ENCODE measurements at places on chromosomes 12 and 14.

DNA sequence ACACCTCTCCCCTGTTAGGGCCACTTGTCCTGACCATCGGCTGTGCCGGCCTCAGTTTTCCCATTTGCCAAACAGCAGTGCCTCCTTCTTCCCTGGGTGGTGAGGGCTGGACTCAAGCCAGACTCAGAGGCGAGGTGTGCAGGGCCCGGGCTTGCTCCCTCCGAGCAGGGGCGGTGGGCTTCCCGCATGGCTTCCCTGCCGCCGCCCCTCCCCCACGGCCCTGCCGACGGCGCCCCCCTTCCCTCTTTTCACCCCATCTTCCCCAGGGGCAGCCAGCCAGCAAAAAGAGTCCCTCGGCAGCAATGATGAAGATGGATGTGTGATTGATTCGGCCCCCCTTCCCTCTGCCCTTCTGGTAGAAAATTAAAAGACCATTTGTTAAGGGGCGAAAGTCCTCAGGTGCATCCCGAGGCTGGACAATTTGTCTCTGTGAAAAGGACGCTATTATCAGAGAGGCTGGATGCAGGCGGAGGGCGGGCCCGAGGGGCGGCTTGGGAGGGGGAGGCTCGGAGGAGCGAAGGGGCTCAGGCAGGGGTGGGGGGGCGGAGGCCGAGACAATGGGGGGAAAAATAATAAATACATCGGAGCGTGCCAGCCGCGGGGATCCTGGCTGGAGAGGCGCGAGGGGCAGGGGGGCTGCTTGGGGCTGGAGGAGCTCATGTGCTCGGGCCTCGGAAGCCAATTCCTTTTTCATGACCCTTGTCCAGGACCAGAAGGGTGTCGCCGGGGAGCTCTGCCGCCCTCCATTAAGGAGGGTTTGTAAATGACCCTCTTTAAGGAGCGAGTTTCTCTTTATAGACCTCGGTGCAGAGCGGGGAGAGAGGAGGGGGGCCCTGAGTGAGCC lies 48.0 kb upstream of the LHX5 start:
- no peak for DNase-seq

GRCh38 chr12:49160399-49160798 lies 28.5 kb downstream of the TUBA1A start:
- no peak for DNase-seq

GRCh38 chr12:47731723-47732122 lies 6.4 kb upstream of the ENDOU start:
- DNase-seq = no peak

DNA sequence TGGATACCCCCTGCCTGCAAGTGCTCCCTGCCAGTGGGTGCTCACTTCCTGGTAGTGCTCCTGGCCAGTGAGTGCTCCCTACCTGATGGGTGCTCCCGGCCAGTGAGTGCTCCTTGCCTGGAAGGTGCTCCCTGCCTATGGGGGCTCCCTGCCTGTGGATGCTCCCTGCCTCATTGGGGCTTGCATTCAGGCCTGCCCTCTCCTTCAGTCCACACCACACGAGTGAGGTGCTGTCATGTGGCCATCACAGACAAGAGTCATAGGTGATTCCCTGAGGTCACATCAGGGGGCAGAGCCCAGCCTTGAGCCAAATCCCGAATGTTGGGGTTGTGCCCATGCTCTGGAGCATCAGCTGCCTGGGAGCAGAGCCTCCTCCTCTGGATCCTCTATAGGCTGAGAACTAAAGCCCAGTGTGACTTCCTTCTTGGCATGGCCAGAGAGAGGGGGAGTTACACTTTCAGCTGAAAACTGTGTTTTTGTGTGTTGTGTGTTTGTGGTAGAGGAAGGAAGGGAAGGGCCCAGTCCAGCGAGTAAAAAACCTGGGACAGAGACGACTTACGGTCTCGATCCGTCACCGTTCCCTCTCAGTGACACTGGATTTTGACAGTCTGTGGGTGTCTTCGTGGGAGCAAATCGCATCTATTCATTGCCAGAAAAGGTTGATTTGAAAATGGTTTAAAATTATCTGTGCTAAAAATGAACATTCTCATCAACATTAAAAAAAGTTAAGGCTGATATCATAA lies 136.0 kb downstream of the ADGRD1 start:
- no peak for DNase-seq

- DNase-seq = no peak
These were observed 83.0 kb upstream of the PIWIL1 start for GRCh38 chr12:130254461-130255276.

DNA sequence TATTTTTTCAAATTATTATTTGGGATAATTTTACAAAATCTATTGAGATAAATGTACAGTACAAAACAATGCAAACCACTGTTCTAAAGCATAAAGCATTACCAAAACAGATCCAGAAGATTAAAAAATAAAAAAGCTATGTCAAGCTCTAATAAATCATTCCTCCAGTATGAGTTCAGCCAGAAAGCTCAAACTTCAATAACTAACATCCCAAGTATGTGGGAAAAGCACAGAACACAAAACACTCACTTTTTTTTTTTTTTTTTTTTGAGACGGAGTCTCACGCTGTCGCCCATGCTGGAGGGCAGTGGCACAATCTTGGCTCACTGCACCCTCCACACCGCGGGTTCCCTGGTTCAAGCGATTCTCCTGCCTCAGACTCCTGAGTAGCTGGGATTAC lies 11.3 kb downstream of the SAV1 start:
- no peak for DNase-seq

DNA sequence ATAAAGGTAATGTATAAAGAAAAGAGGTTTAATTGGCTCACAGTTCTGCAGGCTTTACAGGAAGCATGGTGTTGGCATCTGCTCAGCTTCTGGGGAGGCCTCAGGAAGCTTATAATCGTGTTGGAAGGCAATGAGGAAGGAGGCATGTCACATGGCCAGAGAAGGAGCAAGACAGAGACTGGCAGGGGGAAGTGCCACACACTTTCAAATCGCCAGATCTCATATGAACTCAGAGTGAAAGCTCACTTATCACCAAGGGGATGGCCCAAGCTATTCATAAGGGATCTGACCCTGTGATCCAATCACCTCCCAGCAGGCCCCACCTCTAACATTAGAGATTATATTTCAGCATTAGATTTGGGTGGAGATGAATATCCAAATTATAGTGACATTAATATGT lies 26.3 kb downstream of the LDHB start:
- no peak for DNase-seq

- DNase-seq = no peak
These were observed 25.6 kb upstream of the UBC start for GRCh38 chr12:124940143-124940392.

DNA sequence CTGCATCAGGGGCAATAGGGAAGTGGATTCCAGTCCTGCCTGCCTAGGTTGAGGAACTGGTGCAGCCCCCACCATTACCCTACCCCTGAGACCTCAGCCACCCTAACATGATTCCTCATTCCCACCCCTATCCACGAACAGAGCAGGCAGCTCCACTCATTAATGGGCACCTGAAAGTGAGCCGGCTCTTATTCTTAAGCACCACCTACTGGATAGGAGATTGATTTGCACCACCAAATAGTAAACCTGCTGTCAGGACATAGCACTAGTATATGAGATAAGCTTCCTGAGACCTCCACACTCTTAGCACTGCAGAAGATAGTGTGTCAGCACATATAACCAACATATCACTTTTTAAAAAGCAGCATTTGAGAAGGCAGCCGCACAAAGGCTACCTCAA lies 573.2 kb downstream of the SOX5 start:
- DNase-seq = no peak

DNA sequence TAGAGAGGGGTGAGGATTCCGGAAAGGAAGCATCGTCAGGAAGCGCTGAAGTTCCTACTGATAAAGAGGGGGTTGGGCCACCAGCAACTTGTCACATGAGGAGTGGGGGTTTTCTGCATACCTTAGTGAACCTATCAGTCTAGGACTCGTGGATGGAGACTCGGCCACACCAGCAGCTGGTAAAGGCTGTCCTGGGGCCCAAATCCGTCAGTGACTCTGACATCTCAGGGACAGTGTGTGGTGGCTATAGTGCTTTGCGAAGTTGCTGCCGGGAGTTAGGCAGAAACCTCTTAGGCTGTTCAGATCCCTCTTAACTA lies 16.4 kb downstream of the RNASE2 start:
- DNase-seq = no peak

- DNase-seq = no peak
These were observed 273.0 kb upstream of the SFSWAP start for GRCh38 chr12:131437706-131438492.

- DNase-seq = no peak
These were observed 124.3 kb upstream of the EGLN3 start for GRCh38 chr14:34075042-34075744.

DNA sequence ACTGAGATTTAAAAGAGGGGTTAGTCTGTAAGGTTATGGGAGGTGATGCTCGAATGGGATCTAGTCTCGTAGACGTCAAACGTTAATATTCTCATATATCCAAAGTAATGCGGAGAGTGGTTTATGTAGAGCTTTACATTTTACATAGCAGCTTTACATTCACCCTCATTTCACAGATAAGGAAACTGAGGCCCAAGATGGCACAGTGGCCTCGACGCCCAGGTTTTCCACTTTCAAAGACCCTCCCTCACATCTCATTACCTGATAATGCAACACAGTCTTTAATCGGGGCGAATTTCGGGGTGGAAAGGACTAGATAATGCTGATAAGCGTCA lies 450 bp upstream of the TDG start:
- no peak for DNase-seq

DNA sequence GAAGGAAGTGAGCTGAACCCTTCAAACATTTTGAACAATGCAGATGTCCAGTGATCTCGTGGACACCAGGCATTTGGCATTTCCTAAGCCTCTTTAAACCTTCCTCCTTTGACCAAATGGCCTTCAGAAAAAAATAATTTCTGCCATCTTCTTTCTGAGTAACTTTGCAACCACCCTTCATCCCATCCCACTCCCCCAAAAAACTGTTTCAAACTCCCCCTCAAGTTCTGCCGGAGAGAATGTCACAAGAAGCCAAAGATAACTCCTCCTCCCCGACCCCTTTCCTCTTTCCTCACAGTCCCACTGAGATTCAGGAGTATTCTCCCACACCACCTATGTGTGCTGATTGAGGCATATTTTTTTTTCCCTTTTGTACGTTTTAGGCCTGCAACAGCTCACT lies 1.7 kb downstream of the KSR2 start:
- no peak for DNase-seq

- no peak for DNase-seq
These were observed 23.1 kb downstream of the PIK3C2G start for GRCh38 chr12:18284386-18284785.

DNA sequence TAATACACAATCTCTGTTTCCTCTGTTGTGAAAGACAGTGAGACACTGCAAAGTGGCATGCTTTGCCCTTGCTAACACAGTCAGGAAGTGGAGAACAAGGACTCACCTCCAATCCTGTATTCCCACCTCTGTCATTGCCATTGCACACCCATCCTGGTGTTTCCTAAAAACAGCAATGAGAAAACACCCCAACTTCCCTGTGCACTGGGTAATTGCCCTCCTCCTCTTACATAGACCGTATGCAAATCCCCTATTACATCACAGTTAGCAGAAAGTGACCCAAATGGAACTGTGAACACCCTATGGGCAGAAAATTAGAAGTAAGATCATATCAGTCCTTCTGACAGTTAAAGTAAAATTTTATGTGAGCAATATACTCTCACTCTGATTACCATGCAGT lies 355.5 kb downstream of the BCL11B start:
- no peak for DNase-seq

DNA sequence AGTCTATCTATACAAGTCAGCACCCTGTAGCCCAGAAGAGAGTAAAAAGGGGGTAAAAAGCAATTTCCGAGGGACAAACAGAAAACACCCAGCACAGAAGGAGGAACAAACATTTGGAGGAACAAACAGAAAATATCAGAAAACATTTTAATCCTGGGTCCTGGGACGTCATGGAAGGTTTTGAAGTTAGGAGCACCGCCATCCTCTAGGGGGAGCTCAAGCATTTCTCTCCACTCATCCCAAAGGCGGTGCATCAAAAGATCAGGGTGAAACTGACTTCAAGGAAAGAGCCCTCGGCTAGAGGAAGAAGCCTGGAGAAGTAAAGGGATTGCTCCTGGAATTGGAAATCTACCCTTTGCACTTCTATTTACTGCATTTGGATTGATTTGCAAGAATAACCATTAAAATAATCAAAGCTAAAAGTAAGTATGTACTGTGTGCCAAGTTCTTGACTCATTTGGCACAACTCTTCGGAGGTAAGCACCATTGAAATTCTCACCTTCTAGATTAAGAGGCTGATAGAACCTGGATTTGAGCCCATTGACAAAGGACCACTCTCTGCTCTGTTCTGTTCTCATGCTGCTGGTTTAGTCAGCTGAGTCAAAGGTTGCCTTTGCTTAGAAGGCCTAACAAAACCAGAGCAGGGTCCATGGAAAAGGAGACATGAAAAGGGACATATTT lies 17.2 kb upstream of the POC1B start:
- no peak for DNase-seq

DNA sequence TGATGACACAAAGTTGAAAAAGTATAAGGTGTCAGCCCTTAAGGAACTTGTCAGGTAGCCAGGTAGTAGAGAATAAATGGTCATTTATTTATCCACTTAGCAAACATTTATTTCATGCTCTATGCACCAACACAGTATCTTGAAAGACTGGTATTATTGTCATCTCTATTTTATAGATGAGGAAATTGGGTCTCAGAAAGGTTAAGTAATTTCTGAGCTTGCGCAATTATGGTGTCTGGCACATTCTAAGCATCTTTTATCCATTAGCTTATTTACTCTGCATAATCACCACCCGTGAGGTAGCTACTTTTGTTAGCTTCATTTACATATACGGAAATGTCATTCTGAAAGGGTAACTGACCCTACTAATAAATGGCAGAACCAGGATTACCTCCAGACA lies 2.5 kb upstream of the UTP20 start:
- no peak for DNase-seq

- no peak for DNase-seq
These were observed 94.9 kb upstream of the TTC7B start for GRCh38 chr14:90911121-90911520.

- DNase-seq = no peak
These were observed 49.5 kb downstream of the GPR137C start for GRCh38 chr14:52602131-52602530.

DNA sequence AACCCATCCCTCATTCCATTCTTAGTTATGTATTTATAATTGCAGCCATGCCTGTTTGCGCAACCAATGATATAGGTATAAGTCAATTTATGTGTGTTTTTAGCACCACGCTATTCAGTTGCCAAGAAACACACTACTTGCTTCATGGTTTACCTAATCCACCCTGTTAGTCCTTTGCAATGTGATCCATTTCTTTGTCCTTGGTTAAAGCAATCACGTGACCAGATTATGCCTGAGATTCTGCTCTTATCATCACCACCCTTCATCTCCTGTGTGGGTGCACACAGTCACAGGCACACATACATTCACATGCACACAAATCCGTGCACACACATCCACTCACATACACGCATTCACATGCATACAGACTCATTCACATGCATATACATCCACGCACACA lies 52.3 kb upstream of the KCNA5 start:
- no peak for DNase-seq

GRCh38 chr12:130765186-130765659 lies 49.1 kb upstream of the RIMBP2 start:
- DNase-seq = no peak

- no peak for DNase-seq
These were observed 362.6 kb downstream of the BCAT1 start for GRCh38 chr12:24586293-24586692.

Measured in cortex of kidney (tissue), 1 donor.